ENCODE measurements at places on chromosomes 5 and 9. TPM values are rescaled to one million over a fixed set of nuclear protein-coding genes. Genes with fewer than 3 reads are reported as not detected.
A peak's percentile ranks its signal among the peaks of the same experiment; 100 is the strongest.

DNA sequence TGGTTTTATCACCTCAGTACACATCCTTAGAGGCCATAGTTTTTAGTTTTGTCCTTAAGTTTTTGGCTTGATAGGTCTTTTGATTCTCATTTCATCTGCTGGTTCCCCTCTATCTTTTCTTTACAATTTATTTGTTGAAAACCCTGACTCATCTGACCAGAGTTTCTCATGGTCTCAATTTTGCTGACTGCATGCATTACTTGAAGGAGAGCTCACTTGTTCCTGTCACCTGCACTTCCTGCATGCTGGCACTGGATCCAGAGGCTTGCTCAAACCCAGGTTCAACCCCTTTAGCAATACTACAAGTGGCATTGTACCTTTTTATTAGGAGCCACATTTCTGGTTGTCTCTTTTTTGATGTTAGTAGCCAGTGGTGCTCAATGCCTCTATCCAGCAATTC, 26.7 kb downstream of the FBXO10 start:
- no peak for DNase-seq

- no peak for DNase-seq
Observed at GRCh38 chr9:84173961-84174360, 166.6 kb downstream of the SLC28A3 start.

DNA sequence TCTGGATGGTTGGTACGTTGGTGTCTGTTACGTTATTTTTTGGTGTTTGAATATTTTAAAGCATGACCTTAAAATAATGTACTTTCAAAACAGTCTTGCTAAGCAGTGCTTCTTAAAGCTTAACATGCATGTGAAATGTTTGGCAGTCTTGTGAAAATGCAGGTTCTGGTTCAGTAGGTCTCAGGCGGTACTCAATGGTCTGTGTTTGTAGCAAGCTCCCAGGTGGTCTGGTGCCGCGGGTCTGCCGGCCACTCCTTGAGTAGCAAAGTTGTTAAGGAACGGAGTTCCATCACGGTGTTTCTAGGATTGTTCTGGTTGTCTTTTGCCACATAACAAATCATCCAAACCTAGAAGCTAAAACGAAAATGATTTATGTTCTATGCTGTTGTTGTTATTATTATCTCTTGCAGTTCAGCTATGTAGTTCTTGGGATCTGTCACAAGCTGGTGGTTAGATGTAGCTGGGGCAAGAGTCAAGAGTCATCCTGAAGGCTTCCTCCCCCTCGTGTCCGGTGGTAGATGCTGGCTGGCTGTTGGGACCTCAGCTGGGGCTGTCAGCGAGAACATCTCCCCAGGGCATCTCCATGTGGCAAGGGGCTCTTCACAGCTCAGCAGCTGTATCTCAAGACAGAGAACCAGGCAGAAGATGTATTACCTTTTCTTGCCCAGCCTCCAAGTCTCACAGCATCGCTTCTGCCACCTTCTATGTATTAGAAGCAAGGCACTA, 186.8 kb downstream of the PALM2AKAP2 start:
- DNase-seq: peak; percentile 54

DNA sequence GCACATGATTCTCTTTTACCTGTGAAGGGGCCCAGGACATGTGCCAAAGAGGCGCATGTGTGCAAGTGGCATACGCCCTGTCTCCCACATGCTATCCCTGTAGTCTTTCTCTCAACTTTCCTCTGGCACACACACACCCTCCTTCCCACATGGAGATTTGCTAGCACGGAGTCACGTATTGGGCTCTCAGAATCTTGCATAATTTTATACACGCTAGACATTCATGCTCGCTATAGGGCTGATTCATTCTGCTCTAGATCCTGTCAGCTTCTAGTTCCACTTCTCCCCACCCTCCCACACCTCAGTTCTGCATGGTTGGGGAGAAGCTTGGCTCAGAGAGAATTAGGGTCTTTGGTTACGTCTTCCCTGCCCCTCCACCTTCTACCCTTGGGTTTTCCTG, 72.8 kb downstream of the CD180 start:
- DNase-seq: peak; percentile 34

The OBP2A gene
- total RNA-seq: not detected

The RLN2 gene
- total RNA-seq: 0.30 TPM

The GPX3 gene
- not detected for total RNA-seq
